ENCODE measurements at places on chromosomes 12 and 14.

- no peak for DNase-seq
Observed at GRCh38 chr12:48512855-48513254, 12.6 kb upstream of the OR8S1 start.

DNA sequence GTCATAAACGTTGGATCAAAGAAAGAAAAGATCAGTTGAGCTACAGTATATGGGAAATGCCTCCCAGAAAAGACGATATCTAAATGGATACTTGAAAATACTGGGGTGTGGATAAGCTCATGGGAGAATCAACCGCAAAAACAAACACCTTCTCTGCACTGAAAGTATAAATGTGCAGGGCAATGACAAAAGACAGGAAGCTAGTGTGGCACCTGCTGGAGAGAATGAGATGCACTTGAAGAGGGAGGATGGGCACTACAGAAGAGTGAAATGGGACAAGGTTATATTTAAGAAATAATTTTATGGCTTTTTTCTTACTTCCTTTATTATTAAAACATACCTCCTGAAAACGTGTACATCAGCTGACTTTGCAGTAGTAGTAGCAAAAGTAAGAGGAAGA lies 153.7 kb downstream of the PRKD1 start:
- no peak for DNase-seq

DNA sequence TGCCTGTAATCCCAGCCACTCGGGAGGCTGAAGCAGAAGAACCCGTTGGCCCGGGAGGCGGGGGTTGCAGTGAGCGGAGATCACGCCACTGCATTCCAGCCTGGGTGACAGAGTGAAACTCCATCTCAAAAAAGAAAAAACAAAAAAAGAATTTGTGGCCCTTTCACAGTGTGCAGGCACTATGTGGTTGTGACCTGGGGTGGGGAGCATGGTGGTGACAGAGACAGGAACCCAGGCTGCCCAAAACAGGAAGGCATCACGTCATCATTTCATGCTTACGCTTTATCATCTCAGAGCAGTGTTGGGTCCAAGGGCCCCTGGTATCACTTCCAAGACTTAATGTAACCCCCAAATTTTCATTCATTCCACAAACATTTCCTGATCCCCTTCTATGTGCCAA lies 175.7 kb upstream of the GSC start:
- DNase-seq, result peak; percentile 67

DNA sequence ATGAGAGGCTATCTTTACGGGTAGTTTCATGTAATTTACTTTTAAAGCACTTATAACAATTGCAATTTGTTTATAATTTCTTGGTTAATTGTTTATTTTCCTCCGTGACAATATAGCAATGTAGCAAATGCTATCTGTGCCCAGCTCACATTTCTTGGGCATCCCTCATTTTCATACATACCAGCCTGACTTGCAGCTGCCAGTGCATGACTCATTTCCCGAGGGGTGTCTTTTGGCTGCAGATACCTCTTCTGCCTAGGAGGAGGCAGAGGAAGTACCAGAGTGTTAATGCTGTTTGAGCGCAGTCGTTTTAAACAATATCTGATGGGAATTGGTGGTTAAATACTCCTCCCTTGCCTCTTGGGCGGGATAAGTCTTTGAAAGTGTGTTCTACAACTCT lies 104.2 kb upstream of the ABCD2 start:
- DNase-seq, result no peak
